Stimulated activated CD4-positive, alpha-beta T cell treated with anti-CD3 and anti-CD28 coated beads, Interleukin-4, amount 100 ng/mL, for 1 hour (primary cell): ENCODE measurements at places on chromosomes 2 and 18.

DNA sequence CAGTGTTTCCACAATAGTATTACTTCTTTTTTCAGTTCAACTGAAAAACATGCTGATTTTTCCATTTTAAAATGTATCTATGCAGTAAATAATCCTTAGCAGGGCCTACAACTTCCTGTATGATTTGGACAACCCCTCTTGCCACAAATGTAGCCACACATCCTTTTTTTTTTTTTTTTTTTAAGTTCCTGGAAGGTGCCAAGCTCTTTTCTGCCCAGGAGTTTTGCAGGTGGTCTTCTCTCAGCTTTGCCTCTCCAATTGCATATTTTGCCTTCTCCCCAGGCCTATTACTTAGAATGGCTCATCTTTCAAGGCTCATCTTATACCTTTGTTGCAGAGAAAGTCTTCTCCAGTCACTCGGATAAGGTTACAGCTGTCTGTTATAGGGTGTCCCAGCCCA lies 11.6 kb downstream of the KLHL14 start:
- no peak for DNase-seq

DNA sequence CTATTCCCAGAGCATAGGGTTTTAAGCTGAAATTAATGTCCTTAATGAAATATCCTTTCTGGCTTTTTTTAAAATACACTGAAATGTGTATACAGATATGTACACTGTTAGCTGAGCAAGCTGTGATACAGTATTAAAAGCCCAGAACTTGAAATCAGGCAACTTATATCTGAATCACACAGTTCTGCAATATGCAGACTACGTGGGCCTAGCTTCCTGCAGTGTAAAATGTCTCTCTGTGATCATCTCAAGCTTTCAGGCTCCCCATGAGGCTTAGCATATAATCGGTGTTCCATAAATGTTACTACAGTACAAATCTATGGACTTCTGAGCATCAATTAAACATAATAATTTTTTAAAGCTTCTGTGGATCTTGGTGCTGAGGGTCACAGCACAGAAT lies 8.2 kb downstream of the FBXO15 start:
- DNase-seq = no peak

GRCh38 chr18:77700051-77700450 lies 450.4 kb downstream of the GALR1 start:
- DNase-seq = no peak

DNA sequence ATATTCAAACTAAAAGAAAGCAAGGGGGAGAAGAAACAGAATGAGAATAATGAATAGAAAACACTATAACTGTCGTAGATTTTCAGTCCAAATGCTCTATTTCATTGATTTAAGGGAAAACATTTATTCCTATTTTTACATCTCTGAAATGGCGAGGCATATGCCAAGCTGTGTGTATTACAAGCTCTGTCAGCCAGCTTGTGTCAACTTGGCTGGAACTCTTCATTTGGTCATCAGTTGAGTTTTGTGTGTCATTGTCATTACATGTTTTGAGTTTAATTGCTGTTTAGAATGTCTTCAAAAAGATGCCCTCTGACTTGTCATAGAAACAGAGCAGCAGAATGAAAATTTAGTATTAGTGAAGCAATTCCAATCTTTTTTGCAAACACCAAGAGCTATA lies 8.1 kb upstream of the IL37 start:
- no peak for DNase-seq

DNA sequence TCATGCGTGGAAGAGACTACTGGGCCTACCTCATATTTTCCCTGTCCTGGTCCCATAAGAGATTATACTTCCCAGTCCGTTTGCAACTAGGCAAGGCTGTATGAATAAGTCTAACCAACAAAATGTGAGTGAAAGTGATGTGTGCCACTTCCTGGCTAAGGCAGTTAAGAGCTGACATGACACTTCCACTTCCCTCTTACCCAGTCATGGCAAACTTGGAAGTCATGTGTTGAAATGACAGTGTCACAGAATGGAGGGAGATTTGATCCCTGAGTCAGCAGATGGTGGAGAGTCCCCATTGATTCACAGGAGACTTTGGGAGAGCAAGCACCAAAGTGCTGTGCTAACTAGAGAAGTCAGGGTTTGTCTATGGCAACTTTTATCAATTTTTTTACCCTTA lies 36.4 kb downstream of the TACR1 start:
- DNase-seq = no peak

GRCh38 chr2:118721817-118722551 lies 125.5 kb downstream of the EN1 start:
- no peak for DNase-seq

DNA sequence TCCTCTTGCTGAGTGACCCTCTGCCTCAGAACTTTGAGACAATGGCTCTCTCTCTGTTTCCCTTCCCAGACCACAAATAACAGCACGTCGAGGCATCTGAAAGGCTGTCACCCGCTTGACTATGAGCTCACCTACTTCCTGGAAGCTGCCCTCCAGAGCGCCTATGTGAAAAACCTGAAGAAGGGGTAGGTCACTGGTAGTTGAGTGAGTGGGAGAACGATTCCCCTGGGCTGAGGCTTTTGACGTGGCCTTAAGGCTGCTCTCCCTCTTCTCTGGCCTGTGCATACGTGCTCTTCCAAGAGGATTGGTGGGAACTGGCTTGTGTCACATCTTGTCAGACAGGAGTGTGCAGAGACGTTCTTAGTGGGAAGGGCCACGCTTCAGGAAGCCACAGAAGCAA lies 63.1 kb upstream of the MCFD2 start:
- DNase-seq = no peak

DNA sequence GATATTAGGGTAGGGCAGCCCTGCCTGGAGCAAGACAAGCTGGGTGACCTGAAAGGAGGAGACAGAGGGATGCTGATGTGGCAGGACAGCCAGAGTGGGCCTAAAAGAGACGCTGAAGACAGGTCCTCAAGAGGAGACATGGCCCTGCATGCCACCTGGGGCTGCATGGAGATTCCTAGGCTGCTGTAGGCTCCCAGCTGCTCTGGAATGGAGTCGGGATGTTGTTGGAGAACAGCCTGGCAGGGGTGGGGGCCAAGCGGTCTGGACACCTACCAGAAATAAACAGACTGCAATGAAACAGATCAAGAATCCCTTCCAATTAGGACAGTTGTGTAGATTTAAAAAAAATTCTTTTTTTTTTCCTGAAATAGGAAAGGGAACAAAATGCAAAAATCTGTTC lies 97.8 kb upstream of the NPAS2 start:
- DNase-seq = no peak

DNA sequence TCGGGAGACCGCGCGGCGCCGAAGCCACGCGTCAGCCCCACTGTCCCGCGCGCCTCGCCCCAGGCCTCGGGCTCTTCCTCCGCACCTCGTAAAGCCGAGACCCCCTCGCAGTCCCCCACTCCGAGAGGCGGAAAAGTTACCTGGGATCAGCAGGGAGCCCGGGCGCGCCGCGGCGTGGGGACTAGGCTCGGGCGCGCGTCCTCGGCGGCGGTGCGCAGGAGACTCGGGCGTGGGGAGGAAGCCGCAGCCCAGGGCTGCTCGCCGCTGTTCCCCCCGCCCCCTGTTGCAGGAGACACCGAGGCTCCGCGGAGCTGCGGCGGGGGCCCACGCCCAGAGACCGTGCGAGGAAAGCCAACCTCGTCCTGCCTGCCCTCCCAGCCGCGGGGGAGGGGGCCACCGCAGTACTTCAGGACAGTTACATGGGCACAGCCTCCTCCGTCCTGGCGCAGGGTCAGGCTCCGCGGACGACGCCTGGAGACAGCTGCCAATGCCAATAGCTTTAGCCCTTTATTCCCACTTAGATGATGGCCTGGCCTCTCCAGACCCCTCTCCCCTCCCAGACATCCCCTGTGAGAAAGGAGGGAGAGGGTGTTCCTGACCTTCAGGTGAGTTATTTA lies at the start of gene EPB41L3:
EPB41L3 (minus strand) TSS at position 225 of the 617 bp plus-strand sequence. CDS start 54,814 bp downstream, outside the sequence.
- DNase-seq = no peak

- no peak for DNase-seq
Observed at GRCh38 chr2:126889496-126890135, 9.1 kb upstream of the TEX51 start.

GRCh38 chr2:76569819-76570218 lies 859.1 kb upstream of the GCFC2 start:
- DNase-seq = no peak

- DNase-seq = no peak
Observed at GRCh38 chr2:119184512-119184911, 26.0 kb upstream of the C1QL2 start.

GRCh38 chr2:10761591-10761990 lies 40.2 kb downstream of the ATP6V1C2 start:
- DNase-seq = no peak

GRCh38 chr2:232997749-232998665 lies 15.0 kb downstream of the NGEF start:
- no peak for DNase-seq

DNA sequence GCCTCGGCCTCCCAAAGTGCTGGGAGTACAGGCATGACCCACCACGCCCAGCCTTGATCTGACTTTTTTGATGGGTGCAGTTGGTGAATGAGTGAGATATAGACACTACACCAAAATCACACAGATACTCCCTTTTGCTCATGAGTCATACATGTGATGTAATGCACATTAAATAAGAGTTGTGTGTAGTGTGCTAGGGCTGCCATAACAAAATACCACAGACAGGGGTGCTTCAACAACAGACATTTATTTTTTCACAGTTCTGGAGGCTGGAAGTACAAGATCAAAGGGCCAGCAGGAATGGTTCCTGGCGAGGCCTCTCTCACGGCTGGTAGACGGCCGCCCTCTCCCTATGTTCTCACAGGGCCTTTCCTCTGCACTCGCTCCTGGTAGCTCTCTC lies 46.6 kb downstream of the GBX2 start:
- no peak for DNase-seq

- DNase-seq = peak; percentile 48
Observed at GRCh38 chr2:205766779-205767359, 84.6 kb downstream of the NRP2 start.

- no peak for DNase-seq
Observed at GRCh38 chr2:206530727-206531126, 87.4 kb downstream of the ADAM23 start.

GRCh38 chr2:62050456-62051045 lies 145.1 kb downstream of the COMMD1 start:
- no peak for DNase-seq
